SK-N-DZ (cell line): ENCODE measurements at places on chromosomes 4 and X.

DNA sequence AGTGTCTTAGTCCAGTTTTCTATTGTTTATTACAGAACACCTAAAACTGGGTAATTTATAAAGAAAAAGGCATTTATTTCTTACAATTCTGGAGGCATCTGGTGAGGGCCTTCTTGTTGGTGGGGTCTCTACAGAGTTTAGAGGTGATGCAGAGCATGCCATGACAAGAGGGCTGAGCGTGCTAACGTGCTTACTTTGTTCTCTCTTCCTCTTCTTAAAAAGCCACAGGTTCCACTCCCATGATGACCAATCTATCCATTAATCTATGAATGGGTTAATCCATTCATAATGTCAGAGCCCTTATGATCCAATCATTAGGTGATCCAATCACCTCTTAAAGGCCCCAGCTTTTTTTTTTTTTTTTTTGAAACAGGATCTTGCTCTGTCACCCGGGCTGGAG, 291.5 kb upstream of the GALNTL6 start:
- DNase-seq: no peak

DNA sequence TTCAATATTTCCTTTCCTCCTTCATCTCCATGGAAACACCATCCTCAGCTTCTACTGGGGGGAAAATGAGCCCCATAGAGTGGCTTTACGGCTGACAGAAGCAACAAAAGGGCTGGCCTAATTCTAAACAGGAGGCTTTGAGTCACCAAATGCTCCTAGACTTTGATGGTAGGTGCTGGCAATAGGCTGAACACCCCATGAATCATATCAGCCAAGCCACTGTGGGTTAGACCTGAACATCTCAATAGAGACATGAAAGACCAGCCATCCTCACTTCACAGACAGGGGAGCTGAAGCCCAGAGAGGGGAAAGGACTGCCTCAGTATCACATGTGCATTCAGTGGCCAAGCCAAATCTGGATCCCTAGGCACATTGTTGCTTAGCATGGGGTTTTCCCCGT, 107.6 kb downstream of the AMER1 start:
- no peak for DNase-seq

- no peak for DNase-seq
These were observed 7.2 kb downstream of the HTR2C start for GRCh38 chrX:114591121-114591520.

DNA sequence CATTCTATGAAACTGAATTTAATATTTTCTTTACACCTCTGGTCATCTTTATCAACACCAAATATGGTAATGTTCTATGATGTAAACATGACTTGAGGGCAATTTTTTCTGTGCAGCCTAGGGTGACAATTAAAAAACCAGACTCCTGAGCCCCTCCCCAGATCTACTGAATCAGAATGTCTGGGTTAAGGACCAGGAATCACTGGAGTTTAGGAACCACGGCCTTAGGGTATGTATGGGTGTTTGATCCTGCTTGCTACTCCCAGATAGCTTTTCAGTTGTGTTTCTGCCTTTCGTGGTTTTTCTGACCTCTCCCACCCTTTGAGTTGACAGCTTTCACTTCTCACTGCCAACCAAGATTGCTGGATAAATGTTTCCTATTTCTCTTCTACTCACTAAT, 332.2 kb downstream of the DHX15 start:
- DNase-seq: no peak

DNA sequence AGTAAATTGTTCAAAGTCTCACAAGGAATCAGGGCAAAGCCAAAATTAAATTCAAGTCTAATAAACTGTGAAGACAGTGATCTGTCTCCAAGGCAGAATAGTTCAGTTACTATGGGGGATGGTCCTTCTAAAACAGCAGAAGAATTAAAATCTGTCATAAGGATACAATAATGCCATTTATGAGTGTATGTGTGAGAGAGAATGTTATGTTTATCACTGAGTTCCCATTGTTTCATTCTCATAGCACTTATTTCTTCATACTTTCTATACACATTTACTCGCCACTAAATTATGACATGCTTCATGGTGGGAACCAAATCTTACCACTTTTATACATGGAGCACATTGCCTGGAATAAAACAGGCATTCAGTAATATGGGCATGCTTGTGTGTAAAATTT, 102.5 kb downstream of the AMMECR1 start:
- no peak for DNase-seq

GRCh38 chr4:153375303-153375702, 30.8 kb downstream of the MND1 start:
- DNase-seq: no peak

GRCh38 chrX:138692591-138692990, 18.9 kb downstream of the FGF13 start:
- DNase-seq: no peak
